Spleen (tissue), 13 donors: ENCODE measurements at places on chromosomes 3 and 15.
A peak's percentile ranks its signal among the peaks of the same experiment; 100 is the strongest.

DNA sequence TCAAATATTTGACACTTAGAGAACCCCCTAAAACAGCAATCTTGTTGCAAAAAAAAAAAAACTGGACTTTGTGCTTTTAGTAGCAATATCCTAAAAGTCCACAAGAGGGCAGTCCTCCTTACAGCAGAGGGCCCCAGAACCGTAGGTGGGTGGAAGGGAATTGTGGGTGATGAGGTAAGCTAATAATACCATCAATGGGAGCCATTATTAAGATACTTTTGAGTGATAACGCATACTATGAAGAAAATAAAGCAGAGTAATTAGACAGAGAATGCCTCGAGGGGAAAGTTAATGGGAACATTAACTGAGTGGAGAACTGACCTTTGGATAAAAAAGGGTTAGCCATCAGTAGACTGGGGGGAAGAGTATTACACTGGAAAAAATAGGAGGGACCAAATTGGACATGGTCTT, 229.9 kb downstream of the THRB start:
- no peak for DNase-seq

DNA sequence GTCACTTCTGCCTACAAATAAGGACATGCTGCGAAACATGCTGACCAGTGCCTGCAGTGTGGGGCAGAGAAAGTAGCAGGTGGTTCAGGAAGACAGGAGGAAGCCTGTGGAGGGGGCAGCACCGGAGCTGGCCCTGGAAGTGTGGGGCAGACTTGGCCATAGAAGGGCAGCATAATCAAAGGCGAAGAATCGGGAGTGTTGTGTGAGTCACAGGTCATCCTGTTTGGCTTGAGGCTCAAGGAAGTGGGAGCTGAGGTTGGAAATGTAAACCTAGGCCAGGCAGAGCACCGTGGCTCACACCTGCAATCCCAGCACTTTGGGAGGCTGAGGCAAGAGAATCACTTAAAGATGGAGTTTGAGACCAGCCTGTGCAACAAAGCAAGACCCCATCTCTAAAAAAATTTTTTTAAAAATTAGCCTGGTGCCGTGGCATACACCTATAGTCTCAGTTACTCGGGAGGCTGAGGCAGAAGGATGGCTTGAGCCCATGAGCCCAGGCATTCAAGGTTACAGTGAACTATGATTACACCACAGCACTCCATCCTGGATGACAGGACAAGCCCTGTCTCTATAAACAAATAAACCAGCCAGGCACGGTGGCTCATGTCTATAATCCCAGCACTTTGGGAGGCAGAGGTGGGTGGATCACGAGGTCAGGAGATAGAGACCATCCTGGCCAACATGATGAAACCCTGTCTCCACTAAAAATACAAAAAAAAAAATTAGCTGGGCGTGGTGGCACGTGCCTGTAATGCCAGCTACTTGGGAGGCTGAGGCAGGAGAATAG, 54.0 kb downstream of the FAM43A start:
- DNase-seq = no peak

DNA sequence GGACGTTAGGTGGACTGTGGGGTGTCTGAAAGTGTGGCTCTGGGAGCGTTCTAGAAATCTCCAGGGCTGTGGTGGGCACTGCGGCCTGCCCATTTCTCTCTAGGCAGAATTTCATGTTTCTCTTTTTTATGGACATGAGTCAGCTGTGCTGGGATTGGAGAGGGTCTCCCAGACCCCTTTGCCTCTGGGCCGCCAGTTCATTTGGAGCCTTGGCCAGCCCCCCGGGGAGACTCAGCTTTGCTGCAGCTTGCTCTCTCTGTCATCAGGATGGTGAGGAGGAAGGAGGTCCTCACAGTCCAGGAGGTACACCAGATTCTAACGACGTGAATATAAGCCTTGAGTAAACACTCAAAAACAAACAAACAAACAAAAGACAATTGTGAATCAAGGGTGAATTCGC, 149.6 kb upstream of the RGMA start:
- no peak for DNase-seq

DNA sequence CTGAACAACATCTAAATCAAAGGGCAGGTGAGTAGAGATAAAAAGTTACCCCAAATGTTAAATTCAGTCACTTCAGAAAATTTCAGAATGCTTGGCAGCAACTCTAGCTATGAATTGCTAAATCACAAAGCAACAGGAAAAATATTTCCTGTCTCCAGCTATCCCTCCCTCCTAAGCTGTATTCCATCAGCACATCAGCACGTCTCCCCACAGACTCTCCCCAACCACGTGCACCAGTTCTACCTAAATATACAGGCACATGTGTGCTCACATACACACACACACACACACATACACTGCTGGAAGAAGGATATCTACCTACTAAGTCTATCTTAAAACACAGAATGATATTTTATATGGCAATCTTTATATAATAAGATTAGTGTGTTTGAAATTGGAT, 177.1 kb upstream of the ARHGEF26 start:
- no peak for DNase-seq

- DNase-seq = no peak
Observed at GRCh38 chr3:197428952-197429351, 126.8 kb downstream of the BDH1 start.

DNA sequence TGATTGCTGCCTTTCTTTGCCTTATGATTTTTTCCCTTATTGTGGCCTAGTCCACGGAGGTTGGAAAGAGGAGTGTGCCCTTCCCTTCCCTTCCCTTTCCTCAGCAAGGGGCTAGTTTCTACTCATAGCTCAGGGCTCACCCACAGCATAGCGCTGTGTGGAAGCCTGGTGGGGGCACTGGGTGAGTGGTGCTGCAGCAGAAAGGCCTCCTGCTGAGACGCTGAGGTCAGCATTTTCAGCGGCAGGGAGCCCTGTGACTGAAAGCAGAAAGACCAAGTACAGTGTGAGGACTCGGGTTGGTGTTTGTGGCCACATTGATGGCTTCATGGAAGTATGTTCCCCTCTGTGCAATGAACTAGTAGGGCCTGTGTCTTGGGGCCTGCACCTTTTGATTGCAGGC, 21.9 kb downstream of the CACNA1D start:
- no peak for DNase-seq

GRCh38 chr3:111151438-111151837, 79.8 kb downstream of the NECTIN3 start:
- no peak for DNase-seq

- peak; percentile 82 for DNase-seq
Observed at GRCh38 chr15:41603941-41604911, 45.2 kb downstream of the TYRO3 start.

DNA sequence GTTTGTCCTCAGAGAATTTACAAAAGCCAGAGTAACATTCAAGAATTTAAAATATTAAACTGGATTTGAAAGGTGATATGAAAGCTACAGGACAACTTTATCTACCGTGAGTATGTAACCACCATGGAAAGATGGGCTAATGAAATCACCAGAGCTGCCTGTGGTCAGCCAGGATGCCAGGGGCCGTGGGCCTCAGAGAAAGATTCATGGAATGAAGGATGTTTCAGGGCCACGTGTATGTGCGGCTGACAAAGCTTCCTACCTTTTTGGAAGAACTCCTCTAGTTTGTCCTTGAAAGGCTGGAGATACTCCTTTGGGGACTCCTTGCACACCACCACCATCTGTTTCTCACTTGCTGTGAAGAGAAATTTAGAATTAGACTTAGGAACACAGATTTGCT, 138.9 kb downstream of the GREM1 start:
- no peak for DNase-seq

GRCh38 chr3:117404141-117404540, 694.6 kb downstream of the TUSC7 start:
- DNase-seq = no peak

- no peak for DNase-seq
Observed at GRCh38 chr3:144402430-144402829, 430.8 kb downstream of the DIPK2A start.

DNA sequence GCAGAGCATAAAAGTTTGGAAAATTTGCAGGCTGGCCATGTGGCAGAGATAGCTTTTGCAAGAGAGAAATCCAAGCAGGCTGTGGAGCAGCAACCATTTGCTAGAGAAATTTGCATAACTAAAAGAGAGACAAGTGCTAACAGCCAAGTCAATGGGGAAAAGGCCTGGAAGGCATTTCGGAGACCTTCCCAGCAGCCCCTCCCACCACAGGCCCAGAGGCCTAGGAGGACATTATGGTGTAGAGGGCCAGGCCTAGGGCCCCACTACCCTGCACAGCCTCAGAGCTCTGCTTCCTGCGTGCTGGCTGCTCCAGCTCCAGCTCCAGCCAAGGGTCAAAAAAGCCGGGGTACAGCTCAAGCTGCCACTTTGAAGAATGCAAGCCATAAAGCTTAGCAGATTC, 82.7 kb downstream of the MYO5A start:
- no peak for DNase-seq

- DNase-seq = no peak
Observed at GRCh38 chr3:53040351-53040820, 5.5 kb downstream of the SFMBT1 start.

DNA sequence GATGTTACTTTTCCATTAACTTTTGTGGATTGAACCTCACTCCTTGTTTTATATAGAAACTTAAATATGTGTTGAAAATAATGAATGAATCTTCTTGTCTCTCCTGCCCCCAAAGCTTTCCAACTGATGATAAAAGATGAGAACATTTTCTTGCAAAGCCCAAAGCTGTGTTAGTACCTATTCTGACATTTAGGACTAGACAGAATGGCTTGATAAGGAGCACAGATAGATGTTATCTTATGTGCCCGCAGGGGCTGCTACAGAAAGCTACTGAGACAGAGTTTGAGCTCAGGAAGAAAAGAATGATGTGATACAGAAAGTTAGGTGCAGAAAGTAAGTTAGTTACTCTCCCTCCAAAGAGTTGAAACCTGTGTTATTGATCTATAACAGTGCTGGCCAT, 109.4 kb upstream of the ATP11B start:
- DNase-seq = no peak

DNA sequence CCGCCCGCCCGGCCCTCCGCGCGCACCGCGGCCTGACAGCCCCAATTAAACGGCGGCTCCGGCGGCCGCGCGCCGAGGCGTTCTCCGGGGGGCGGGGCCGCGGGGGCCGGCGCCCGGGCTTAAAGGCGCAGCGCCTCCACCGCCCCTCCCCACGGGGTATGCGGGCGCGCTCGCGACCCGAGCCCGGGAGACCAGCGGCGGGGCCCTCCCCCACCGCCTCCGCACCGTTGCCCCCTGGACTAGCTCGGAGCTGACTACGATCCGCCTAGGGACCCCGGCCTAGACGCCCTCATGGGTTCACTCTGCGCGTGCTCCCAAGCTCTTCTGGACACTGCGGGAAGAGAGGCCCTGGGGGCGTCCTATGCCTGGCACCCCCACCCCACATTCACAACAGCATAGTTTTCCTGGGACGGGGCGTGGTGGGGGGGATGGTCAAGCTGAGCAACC, at the start of gene DUSP7:
Gene DUSP7, minus strand, starts transcription at position 51 of the 447 bp plus-strand sequence. CDS start 205 bp downstream, outside the sequence.
- peak; percentile 94 for DNase-seq

DNA sequence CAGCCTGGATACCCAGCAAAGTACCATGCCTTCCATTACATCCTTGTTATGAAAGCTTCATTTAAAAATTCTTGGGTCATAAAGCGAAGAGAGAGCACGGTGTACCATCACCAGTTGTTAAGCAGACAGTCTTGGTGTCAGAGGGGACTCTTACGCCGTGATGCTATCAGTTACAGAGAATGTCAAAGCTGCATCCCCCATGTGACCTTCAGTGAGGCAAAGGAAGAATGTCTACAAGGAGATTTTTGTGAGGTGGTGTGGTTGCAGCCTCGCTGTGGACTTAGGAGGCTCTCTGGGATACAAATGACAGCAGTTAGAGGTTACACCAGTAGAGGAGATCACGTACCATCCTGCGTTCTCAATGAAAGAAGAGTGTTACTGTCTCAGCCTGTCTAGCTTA, 278.3 kb downstream of the FEZF2 start:
- DNase-seq = no peak

GRCh38 chr3:11661827-11662226, 18.1 kb upstream of the VGLL4 start:
- DNase-seq = no peak
